ENCODE measurements at places on chromosomes 6 and 20.

- DNase-seq = no peak
Measured at GRCh38 chr6:167661552-167662044, 165.1 kb upstream of the AFDN start.

DNA sequence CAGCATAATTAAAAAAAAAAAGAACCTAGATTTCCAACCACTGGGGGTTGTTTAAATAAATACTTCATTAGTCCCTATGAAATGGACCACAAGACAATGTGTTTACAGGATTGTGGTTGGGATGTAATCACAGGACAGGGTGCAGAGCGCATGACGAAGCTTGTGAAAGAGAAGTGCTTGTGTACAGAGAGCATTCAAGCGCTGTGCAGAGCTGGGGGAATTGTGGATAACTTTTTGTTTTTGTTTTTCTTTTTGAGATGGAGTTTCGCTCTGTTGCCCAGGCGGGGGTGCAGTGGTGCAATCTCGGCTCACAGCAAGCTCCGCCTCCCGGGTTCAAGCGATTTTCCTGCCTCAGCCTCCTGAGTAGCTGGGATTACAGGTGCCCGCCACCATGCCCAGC, 22.3 kb downstream of the LAMA5 start:
- DNase-seq = no peak

DNA sequence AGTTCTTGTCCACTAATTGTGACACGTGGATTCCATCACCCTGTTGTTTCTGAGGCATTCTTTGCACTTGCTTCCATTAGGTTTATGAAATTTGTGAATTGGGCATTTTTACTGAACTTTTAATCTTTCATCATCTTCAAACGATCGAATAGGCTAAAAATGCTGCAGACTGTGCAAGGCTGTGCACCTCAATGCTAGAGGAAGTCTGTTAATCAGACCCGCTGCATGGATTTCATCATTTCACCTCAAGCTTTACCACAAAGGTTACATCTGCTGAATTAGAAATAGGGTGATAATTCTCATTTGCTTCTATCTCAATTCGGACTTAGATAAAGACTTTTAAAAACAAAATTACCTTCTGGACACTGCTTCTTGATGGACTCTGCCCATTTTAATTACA, 27.8 kb upstream of the F13A1 start:
- no peak for DNase-seq

GRCh38 chr20:51022803-51023616, at the start of gene KCNG1:
Gene KCNG1 (minus strand): TSS chr20:51023107. CDS start chr20:51010338, 12,769 bp downstream.
- peak; percentile 44 for DNase-seq

DNA sequence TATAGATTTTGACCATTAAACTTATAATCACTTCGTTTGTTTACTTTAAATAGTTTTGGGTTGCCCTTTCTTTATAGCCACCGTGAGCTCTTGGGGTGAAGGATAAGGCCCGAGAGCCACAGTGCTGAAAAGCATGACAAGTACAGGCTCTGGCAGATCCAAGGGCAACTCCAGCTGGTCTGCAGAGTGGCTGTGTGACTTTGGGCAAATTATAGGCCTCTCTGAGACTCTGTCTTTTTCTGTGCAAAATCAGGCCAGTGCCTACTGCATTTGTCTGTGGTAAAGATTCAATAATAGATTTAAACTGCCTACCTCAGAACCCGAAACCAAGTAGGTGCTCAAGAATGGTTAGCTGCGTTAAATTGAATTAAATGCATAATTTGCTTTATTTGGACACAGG, 511.3 kb downstream of the QKI start:
- DNase-seq = no peak

DNA sequence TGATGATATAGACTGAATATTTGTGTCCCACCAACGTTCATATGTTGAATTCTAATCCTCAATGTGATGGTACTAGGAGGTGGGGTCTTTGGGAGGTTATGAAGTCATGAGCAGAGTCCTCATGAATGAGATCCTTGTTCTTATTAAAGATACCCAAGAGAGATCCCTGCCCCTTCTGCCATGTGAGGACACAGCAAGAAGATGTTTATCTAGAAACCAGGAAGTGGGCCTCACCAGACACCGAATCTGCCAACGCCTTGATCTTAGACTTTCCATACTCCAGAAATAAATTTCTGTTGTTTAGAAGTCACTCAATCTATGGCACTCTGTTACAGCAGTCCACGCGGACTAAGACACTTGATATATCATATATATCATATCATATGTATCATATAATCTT, 67.7 kb upstream of the GCM1 start:
- DNase-seq = no peak

DNA sequence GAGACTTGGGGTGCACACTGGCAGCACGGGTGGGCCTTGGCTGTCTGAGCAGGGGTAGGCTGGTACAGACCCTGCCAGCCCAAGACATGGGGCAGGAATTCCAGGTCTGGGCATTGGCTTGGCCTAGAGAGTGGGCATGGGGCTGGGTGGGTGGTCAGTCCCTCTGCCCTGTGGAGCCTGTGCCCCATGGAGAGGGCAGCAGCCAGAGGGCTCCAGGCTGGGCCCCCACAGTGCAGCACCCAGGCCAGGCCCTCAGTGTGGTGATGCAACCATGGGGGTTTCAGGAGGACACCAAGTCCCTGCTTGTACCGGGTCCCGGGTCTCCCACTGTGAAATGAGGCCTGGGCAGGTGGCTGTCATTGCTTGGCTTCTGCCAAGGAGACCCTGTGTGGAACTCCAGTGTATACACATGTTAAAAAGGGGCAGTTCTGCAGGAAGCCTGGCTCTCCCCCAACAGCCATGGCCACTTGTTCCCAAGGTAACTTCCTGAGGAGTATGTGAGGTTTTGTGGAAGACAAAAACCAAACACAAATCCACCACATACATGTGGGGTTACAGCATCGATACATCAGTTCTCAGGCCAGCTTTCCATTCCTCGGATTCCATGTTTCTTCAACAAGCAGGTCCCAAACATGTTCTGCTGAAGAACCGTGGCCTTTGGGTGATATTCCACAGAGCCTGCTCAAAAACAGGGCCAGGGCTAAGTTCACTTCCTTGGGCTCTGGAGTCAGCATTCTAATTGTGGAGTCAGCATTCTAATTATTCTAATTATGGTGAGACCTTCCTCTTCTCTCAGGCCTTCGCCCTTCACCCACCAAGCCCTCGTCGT, 77.3 kb downstream of the DACT2 start:
- DNase-seq = no peak

DNA sequence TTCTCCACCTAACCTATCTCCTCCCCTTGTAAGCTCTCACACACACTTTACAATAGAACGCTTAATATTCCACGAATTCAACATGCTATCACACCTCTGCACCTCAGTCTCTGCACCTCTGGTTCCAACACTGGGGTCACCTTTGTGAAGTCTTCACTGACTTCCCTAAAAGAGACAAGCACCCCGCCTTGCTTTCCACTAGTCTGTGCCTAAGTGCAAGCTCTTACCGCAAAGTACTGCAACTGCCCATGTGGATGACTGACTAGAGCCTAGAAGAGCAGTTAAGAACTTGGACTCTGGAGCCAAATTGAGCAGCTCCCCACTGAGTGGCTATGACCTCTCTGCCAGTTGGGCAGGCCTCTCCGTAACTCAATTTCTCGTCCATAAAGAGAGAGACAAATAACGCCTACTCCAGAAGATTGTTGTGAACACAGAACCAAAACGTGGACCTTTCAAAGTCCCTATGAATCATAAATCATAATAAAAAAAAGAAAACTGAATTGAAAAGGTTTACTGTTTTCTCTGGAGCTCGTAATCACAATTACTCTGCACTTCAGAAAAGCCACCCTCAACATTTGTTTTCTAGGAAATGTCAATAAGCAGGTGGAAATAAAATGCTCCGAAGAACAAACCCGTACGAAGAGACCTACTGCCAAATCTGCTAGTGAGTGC, 1.2 kb downstream of the IFNGR1 start:
- DNase-seq = no peak

GRCh38 chr20:7113577-7114466, 346.3 kb downstream of the BMP2 start:
- DNase-seq = peak; percentile 8

DNA sequence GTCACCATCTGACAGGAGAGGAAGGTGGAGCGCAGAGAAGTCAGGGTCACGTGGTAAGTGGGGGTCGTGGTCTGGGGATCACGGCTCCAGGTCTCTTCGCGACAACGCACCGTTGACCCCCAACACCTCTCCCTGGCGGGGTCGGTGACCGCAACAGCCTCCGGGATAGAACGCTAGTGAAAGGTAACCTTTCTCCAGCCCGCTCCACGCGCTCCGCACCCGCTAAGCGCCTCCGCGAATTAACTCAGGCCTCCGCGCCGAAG, 600 bp upstream of the SYNJ2 start:
- no peak for DNase-seq

- DNase-seq = no peak
Measured at GRCh38 chr6:155079985-155080452, 84.9 kb downstream of the TIAM2 start.

DNA sequence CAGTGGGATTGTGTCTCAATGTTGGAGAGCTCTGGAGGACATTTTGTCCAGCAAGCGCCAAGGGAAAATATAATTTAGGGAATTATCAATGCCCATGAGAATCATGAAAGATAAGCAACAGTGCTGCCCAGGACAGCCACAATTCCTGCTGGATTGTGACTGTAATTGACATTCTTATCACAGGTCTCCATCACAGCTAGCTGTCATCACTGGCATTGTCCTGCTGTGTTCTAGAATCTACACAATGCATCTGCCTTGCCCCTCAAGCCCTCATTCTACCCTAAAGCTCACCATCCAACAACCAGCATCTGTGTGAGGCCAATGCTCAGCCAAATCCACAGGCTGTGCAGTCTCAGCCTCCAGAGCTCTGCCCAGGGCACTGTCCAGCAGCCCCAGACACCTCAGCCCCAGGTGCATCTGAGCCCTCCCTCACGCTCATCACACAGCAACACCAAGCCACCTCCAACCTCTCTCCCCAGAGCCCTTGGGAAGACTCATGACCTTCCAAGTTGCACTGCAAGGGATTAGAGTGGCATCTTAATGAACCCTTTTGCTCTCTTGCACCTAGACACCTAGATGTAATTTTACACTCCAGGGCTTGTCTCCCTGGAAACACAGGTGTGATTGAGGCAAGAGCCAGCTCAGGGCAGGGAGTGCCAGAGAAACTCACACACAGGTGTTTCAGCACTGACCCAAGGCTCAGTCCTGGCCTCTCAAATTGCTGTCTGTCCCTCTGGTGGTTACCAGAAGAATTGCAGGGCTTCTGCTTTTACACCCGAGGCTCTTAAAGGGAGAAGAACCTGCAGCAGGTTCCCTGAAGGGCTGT, 85.2 kb upstream of the PHACTR3 start:
- DNase-seq = no peak

GRCh38 chr6:135213616-135214015, 32.5 kb downstream of the MYB start:
- DNase-seq = no peak

GRCh38 chr6:83198486-83199172, 5.5 kb downstream of the RWDD2A start:
- DNase-seq = no peak

DNA sequence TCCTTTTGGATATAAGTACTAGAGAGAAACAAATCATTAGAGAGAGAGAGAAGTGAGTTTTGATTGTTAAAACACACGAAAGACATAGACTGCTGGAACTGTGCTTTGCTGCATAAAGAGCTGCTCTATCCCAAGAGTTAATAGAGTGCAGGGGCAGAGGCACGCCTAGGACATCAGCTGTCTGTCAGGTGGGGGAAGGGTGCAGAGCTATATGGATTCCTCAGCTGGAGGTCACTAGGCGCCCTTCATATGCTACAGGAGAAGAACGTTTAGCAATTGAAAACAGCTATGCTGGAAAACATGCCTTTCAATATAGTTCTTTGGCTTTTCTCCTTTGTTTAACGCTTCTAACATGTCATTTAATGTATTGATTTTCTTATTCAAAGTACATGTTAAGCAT, 169.0 kb upstream of the MCHR2 start:
- DNase-seq = no peak

GRCh38 chr6:140101367-140101766, 726.9 kb upstream of the CITED2 start:
- peak; percentile 20 for DNase-seq

DNA sequence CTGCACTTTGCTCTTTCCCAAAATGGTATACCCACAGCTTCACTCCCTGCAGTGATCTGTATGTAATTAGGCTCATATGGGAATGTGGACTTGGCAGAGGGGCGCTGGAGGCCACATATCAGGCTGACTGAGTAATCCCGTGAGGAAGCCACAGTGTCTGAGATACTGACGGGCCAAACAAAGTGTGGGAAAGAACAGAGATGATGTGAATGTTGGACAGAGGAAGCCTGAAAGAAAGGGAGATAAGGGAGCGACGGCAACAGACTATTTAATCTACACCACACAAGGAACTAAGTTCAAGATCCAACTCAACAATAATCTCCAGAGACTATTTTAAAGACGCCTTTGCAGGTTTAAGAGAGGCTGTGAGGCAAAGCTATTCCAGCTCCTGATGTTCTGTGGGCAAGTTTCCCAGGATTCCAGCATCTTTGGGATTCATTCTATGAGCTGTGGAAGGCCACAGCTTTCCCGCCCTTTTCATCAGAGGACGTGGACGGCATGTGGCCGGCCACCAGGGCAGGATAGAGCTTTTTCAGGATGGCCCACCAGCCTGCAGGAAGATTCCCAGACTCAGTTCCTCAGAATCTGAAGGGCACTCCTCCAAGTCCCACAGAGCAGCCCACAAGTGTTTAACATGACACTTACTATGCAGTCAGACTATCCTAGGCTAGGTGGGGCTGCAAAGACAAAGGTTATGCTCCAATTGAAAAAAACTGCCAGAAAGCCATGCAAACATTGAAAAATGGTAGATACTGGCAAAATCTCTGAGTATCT, 237.5 kb downstream of the ATXN1 start:
- peak; percentile 85 for DNase-seq

DNA sequence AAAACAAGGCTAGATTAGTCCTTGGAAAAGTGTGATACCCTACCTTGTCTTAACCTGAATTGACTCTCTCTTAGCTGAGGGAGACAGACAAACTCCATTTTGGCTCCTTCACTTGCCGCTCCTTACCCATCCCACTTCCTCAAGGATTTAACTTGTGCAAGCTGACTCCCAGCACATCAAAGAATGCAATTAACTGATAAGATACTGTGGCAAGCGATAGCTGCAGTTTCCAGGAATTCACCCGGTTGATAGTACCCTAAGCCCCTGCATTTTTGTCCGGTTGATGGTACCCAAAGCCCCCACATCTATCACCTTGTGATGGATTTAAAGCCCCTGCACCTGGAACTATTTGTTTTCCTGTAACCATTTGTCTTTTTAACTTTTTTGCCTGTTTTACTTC, 1.9 kb upstream of the SERINC3 start:
- DNase-seq = no peak

All from fibroblast of skin of left quadriceps (primary cell).